Activated CD4-positive, alpha-beta T cell treated with anti-CD3 and anti-CD28 coated beads, Interleukin-2, amount 50 U/mL, for 48 hours (primary cell): ENCODE measurements at places on chromosomes 5 and 9.

- DNase-seq, result no peak
Measured at GRCh38 chr5:147036691-147037245, 158.2 kb upstream of the PPP2R2B start.

GRCh38 chr5:171595801-171596231, 176.4 kb downstream of the FGF18 start:
- DNase-seq, result peak; percentile 5

DNA sequence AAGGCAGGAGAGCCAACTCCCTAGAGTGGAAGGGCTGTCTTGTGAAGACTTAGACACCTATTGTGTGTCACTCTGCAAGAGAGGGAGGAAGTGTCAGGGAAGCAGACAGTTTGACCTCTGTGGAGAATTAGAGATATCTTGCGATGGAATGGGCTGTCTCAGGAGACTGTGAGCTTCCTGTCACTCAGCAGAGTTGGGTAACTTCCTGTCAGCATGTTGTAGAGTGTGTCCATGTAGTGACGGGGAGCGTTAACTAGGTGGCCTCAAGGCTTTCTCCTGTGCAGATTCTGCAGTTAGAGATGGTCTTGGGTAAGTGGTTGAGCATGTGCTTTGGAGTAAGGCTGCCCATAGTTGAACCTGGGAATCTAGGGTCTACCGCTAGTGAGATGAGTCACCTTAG, 136.5 kb downstream of the KIF4B start:
- DNase-seq, result no peak

DNA sequence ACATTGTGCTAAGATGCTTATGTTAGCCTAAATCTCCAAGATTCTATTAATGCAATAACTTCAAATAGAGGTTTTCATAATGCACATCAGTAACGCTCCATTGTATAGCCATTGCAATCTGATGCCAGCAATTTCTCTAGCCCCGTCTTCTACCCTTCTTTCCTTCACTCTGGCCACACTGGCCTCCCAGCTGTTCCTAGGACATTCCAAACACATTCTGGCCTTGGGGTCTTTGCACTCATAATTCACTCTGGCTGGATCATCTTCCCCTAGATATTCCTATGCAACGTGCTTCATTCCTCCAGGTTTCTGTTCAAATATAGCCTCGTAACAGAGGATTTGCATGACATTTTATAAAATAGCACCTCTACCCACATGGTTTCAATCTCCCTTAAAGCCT, 23.3 kb downstream of the FAM81B start:
- no peak for DNase-seq

DNA sequence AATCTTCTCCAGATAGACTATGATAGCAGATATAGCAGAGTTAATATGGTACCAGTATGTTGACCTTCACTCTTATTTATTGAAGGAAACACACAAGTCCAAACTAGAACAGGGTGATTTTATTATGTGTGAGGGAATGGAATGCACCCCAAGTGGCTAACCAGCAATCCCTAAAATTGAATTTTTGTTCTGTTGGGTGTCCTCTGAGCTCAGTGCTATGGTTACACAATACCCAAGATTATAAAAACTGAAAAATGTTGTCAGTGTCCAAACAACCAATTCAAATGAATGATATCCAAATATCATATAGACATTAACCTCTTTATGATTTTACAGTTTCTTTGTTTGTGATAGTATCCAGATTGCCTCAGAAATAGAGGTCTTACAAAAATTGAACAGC, 60.9 kb downstream of the NNT start:
- DNase-seq, result no peak

DNA sequence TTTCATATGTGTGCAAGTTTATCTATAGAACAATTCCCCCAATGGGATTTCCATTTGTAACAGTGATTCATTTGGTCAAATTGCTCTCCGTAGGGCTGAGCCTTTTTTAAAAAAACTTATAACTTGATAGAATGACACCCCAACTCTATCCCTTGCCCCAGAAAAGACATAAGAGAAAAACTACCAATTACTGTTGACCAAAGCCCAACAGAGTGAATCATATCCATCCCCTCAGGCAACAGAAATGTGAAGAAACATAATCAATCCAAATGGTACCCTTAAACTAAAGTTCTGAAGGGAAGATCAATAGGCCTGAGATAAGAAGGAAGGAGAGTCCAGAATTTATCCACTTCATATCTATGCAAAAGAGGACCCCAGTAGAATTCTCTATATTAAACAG, 17.8 kb downstream of the TICAM2 start:
- no peak for DNase-seq

DNA sequence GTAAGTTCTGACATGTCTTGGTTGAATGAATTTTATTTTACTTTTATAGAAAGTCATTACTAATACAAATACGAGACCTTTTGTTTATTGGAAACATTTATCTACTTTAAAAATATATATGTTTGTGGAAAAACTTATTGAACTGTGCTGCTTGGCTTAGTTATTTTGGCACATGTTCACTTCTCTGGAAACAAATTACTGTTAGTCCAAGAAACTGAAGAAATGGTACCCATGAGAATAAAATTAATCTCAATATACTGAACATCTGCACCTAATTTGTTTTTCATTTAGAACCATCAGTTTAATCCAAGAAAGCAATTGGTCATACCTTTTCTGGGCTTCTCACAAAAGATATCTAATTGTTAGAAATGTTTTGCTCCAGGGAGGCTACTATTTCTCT, 32.2 kb downstream of the INVS start:
- no peak for DNase-seq

DNA sequence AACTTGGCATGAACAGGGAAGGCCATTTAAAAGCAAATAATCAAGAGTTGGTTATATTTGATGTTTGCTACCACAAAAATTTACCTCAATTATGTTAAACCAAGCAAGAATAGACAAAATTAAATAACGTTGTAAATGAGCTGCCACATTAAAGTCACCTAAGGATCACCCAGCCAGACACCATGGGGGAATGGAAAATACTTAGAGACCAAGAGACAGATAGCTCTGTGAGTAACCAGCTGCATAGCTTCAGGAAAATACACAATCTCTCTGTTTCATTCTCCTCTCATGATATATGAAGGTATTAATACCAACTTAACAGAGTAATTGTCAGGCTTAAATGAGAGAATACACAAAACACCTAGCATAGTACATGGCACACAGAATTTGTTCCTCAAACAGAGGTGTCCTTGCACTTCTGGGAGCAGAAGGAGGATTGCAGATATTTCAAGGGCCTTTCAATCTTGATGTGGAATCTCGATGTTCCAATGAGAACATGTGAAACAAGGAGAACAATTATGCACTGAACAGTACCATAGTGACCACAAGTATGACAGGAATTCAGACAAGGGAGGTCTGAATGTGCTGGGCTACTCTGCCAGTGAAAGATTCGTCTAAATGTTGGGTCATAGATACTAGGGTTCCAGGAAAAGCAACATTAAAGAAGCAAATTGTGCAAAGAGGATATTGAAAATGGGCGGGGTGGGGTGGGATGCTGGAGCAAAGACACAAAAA, 18.6 kb downstream of the JAKMIP2 start:
- DNase-seq, result no peak

DNA sequence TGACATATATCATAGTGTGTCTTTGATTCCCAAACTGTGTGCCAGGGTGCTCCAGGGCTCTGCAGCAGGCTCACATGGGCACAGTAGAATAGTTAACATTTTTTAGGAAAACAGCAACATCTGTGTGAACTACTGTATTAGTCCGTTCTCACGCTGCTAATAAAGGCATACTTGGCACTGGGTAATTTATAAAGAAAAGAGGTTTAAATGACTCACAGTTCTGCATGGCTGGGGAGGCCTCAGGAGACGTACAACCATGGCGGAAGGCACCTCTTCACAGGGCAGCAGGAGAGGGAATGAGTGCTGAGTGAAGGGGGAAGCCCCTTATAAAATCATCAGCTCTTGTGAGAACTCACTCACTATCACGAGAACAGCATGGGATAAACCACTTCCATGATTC, 82.7 kb downstream of the EGFLAM start:
- no peak for DNase-seq

GRCh38 chr5:40736103-40736875, 19.5 kb downstream of the TTC33 start:
- DNase-seq, result no peak

DNA sequence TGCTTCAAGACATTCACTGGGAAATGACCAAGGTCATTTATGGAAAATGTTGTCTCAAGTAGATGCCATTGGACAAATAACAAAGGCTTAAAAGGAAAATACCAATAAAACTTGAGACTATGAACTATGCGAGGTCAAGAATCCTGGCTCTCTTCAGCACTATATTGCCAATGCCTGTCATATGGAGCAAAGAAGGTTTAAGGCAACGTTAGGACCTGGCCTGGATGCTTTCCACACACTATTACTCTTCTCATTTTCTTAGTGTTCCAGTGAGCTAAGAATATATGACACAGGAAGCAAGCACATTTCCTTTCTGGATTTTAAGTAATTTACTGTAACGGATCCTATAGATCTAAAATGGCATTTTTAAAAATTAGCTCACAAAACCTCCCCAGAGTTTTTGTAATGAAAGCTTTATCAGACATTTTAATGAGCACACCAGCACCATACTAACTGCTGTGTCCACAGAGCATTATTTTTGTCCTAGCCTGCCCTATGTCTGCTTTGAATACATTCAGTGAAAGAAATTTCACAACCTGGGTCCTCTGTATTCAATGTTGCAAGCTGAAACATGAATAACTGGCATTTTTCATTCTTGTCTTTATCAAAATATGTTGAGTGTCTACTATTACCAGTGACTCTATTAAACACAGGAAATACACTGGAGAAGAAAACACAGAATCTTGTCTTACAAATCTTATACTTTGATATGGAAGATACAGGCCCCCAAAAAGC, 315.6 kb downstream of the CETN3 start:
- DNase-seq, result no peak

- no peak for DNase-seq
Measured at GRCh38 chr9:37286530-37287175, 135.8 kb upstream of the GRHPR start.

- DNase-seq, result no peak
Measured at GRCh38 chr5:103216137-103216536, 42.4 kb upstream of the MACIR start.

GRCh38 chr9:118651511-118651910, 717.7 kb downstream of the BRINP1 start:
- DNase-seq, result no peak

- DNase-seq, result no peak
Measured at GRCh38 chr5:96321345-96321744, 111.7 kb downstream of the PCSK1 start.

GRCh38 chr5:98397081-98397480, 376.4 kb upstream of the RGMB start:
- no peak for DNase-seq

DNA sequence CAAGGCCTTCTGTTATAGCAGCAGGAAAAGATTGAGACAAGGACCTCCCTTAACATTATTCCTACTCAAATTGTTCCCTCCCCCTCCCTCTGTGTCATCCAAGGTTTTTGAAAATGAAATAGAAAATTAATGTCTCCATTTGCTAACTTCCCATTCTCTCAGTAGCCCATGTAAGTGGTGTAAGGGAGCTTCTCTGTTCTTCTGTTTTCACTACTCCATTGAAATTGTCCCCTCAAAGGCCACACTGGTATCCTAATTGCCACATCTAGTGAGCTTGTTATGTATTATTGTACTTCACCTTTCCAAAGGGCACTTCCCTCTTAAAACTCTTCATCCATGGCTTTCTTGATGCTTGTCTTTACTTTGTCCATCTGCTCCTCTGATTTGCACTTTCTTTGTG, 131.2 kb upstream of the PIK3R1 start:
- no peak for DNase-seq

DNA sequence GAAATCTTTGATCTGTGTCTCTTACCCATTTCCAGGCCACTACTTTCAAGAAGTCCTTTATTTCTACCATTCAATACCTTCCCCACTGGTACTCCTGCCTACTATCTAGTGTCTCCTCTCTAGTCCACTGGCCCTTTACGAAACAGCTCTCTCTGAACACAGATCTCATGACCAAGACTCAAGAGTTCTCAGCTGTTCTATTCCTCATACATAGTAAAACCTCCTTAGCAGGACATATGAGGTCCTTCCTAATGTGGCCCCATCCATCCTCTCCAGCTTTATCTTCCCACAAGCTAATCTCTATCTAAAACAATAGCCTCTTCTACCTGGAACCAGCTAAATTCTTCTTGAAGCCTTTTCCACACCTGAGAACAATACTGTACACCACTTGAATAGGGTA, 2.6 kb downstream of the TEX10 start:
- DNase-seq, result no peak

DNA sequence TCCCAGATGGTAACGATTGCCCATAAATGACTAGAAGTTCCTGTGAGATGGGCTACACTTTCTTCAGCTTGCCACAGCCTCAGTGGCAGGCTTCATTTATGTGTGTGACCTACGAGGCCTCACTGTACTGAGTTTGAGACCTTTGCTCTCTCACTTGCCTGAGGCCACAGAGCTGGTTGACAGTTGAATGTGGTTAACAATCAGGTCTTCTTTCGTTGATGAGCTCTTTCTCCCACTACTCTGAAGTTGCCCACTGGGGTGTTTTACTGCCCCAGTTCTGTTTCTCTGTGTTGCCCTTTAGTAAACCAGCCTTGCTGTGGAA, 70.5 kb downstream of the CYFIP2 start:
- DNase-seq, result no peak

DNA sequence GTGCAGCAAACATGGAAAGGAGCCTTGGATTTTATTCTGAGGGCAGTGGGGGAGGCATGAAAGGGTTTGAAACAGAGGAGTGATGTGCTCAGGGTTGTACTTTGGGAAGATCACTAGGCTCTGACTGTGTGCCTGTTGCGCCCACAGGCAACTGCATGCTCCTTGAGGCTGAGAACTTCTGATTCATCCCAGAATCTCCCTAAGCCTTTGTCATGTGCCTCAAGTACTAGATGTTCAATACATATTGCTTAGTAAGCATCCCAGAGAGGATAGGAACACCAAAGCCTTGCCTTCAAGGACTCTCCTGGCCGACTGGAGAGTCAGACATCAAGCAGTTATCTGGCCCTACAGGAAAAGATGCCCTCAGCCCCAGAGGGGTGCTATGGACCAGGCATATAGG, 54.1 kb downstream of the ARHGEF37 start:
- DNase-seq, result no peak

- DNase-seq, result no peak
Measured at GRCh38 chr5:116824751-116825438, 250.3 kb upstream of the SEMA6A start.

DNA sequence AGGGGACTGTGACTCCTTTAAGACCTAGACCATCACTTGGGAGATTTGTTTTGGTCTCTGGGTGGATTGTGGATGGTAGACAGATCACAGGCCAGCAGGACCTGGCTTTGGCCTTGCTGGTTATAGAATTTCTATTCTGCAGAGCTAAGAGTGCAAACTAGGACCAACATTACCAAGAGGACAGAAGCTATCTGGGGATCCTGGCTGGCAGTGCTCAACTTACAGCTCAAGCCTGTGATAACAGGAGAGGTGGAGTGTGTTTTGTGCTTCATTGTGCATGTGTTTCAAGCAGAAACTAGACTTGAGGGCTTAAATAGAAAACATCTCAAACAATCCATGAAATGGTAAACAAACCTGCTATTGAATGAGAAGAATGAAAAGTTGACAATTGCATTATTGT, 106.7 kb downstream of the ZNF462 start:
- DNase-seq, result no peak
